HAP-1 (cell line): ENCODE measurements at places on chromosomes 3 and 15.

- DNase-seq, result no peak
Observed at GRCh38 chr15:39625856-39626255, 45.0 kb downstream of the THBS1 start.

GRCh38 chr3:134369231-134369741, 5.0 kb downstream of the AMOTL2 start:
- no peak for DNase-seq

DNA sequence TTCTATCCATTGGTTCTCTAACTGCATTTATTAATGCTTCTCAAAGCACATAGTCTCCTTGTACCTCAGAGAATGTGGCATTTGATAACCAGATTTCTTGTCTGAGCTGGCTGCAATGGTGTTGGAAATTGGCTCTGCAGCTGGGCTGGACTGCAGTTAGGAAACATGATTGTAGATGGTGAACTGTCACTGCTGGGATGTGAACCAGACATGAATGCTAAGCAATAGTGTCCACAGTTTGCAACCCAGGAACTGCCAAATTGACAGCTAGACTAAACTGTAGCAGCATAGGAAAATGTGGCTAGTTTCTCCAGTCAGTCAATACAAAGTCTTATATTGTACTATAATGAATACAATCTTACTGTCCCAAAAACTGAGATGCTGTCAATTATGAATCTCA, 656.6 kb upstream of the GOLIM4 start:
- DNase-seq, result no peak

- no peak for DNase-seq
Observed at GRCh38 chr3:99669879-99670555, 31.6 kb downstream of the COL8A1 start.

GRCh38 chr15:48603123-48603500, 42.4 kb downstream of the FBN1 start:
- no peak for DNase-seq
